ENCODE measurements at places on chromosomes 16 and 17.

DNA sequence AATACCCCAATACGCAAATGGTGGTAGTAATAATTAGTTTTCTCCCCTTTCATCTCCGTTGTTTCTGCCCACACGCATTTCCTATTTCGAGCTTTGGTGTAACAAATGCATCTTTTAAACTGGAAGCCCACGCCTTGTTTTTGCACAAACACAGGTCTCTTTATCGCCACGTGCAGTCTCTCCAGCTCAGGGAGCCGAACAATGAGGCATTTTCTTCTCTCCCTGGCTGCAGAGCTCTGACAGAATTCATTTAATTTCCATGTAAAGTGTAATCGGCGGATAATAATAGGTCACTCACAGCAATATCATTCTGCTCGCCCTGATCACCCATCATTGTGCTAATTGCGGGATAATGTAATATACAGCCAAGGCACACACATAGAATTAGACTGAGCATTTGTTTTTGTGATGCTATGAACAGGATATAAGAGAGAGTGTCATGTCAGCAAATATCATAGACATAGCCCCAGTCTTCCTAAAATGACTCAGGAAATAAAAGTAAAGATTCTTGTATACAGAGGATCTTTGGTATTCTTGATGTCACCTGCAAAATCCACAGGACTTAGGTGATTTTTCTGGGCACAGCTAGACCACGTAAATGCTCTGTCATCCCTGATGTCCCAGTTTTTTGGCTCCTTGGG lies 452.6 kb upstream of the CDH11 start:
- no peak for DNase-seq

- peak; percentile 57 for DNase-seq
Measured at GRCh38 chr17:7548585-7549400, at the start of gene TNFSF12. Gene TNFSF12 (plus strand): TSS chr17:7549058. CDS start chr17:7549154, 96 bp downstream.

DNA sequence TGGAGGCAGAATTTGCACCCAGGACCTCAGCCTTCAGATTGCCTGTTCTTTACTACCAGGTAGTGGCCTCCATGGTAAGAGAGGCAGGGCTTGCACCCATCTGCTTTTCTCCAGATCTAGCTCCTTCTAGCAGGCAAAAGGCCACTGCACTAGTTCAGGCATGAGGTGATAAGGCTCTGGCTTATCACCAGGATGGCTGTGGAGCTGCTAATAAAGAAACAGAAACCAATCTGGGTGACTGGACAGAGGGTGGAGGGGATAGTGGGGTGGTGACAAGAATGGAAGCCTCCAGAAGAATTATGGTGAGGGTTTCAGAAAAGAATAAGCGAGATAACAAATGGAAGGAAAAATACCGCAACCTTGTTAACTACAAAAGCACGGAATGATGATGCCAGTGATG lies 15.5 kb upstream of the SUPT4H1 start:
- DNase-seq = no peak

GRCh38 chr16:85783441-85783840 lies 15.9 kb downstream of the EMC8 start:
- DNase-seq = no peak

GRCh38 chr17:81556175-81556691 lies 4.1 kb upstream of the FAAP100 start:
- no peak for DNase-seq

- DNase-seq = peak; percentile 61
Measured at GRCh38 chr16:31427441-31428278, 500 bp downstream of the COX6A2 start.

Measured in mucosa of gallbladder (tissue), 1 donor.